Dermis microvascular lymphatic vessel endothelial cell (primary cell): ENCODE measurements at places on chromosomes 7 and 10.

DNA sequence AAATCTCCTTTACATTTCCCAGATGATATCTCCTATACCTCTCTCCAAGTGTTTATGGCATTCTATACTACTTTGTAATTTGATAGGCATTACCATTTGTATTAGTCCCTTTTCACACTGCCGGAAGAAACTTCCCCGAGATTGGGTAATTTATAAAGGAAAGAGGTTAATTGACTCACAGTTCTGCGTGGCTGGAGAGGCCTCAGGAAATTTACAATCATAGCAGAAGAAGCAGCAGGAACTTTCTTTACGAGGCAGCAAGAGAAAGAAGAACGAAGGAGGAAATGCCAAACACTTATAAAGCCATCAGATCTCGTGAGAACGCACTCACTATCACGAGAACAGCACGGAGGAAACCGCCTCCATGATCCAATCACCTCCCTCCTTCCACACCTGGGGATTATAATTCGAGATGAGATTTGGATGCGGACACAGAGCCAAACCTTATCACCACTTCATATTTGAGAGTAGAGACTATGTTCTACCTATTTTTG lies 1194.6 kb downstream of the SORCS1 start:
- no peak for DNase-seq

DNA sequence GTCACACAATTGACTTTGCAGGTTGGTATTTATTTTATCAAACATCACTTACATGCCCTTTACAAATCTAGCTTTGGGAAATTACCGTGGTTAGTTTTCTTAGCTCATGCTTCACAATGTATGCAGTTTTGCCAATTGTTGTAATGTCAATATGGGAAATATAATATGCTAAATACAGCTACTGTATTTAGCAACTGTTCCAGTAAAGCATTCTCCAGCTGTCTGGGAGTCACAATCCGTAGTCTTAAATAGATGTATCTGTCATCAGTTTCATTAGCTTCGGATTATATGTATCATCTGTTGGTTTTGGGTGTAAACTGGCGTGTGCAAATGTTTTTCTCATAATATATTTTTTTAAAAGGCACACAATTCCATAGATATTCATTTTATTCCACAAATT lies 19.4 kb upstream of the AHR start:
- DNase-seq: no peak

DNA sequence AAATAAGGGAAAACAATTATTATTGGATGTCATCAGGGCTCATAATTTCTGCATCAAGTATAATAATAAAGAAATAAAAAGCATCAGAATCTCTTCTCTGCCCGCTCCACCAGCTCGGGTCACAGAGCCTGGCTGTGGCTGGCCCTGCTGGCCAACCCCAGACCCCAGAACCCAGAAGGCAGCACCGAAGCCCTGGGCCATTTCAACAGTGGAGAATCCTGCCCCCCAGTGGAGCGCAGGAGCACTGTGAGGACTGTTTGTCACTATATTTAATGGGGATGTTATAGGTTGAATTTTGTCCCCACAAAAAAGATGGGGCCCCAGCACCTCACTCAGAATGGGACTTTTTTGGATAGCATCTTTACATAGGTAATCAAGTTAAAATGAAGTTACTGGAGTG lies 27.3 kb downstream of the DENND11 start:
- no peak for DNase-seq

GRCh38 chr10:52312942-52313255 lies 1.2 kb upstream of the DKK1 start:
- no peak for DNase-seq

DNA sequence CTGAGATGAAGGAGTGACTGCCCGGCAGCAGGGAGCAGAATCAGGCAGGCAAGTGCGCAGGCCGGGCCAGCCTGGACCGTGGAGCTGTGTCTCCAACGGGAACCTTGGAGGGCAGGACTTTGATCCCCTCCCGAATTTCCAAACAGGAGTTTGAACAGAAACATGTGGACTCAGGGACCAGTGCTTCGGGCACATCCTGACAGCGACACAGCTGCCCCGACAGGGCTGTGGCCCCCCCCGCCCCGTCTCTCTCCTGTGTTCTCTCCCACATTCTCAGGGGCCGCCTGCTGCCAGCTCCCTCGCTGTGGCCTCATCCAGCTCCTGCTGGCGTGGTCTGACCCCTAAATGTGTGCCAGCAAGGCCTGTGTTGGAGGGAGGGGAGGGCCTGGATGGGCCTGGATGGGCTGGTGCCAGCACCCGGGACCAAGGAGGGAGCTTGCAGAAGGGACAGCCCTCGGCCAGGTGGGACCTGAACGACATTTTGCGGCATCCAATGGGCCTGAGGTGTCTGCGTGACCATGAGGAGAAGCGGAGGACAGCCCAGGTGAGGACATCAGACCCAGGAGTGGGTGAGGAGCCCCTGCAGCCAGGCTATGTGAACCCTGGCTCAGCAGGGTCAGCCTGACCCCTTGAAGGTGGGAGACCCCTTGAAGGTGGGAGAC lies 222.9 kb downstream of the DNAJB6 start:
- no peak for DNase-seq

DNA sequence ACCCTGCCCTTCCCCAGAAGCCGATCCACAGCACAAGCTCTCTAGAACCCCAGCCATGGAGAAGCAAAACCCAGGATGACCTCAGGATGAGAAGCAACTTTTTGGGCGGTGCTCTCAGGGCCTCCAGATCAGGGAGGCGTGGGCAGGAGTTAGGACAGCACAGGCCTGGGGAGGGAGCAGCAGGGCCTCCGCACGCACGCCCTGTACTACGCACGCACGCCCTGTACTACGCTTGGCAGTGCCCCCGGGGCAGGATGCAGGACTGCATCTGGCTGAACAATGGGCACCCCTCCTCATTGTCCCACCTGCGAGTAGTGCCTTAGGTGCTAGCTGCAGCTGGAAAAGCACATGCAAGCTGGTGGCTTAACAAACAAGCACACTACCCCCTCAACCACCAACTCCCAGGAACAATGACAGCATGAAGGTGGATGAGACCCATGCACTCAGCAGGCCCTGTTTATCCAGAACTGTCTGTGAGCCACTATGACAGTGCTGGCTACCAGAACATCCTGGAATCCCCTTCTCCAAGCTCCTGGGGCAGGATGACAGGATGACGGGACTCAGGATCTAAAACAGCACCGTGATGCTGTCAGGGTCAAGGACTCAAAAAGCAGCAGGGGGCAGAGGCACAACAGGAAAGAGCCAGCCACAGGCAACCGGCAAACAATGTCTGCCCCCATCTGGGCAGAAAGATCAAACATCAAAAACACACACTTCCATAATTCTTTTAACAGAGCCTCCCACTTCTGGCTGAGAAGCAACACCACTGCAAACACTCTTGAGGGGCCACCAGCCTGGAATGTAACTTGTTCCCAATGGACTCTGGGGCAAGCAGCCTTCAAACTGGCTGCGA lies 11.8 kb downstream of the PODXL start:
- peak; percentile 90 for DNase-seq

DNA sequence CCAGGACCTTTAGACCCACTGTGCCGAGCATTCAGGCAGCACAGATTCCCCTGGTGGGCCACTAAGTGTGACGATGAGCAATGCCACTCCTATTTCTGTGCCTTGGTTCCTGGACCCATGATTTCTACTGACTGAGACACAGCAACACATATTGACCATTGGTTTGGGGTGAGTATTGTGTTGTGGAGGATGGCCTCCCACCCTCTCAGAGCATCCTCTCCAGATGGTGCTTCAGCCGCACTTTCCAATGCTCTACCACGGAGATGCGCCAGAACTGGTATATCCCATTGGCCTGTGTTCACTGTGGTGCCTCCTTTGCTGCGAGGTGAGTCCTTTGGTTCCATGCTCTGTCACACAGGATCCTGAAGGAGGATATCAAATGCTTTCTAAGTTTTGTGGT lies 10.1 kb upstream of the GDF10 start:
- DNase-seq: no peak

- no peak for DNase-seq
Observed at GRCh38 chr7:129009437-129009836, 45.5 kb downstream of the TNPO3 start.

DNA sequence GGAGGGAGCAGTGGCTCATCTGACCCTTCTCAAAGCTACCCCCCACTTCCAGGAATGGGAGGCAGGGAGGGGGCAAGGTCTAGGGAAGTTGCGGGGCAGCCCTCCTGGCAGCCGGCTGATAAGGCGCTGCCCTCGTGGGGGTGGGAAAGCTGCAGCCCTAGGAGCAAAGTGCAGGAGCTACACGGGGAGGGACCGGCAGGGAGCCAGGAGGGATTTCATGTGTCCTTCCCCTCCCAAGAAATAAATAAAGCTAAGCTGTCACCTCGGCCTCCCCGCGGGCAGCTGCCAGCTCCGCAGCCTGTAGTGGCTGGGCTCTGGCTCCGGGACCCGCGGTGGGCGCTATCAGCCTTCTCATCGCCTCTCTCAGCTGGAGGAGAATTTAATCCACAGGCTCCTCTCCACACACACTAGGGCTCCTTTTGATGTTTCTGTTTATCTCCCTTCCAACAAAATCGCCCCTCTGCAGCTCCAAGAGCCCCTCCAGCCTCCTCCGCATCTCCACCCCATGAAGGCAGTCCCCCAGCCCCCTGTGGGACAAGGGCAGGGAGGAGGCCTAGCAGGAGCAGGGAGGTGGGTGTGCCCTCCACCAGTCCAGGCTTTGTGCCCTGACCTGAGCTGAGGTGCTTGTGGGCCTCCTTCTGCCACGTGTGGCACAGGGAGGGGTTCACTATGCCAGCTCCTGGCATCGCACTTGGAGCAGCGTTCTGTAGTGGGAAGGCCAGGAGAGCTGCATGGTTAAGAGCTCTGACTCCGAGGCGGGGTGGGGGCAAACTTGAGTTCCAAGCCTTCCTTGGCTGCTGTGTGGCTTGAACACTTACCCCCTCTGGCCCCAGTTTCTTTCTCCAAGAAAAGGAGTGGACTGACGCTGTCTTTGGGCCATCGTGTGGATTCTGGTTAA lies 80.5 kb downstream of the C10orf105 start:
- no peak for DNase-seq

- DNase-seq: no peak
Observed at GRCh38 chr10:127146661-127147060, 49.7 kb downstream of the INSYN2A start.

DNA sequence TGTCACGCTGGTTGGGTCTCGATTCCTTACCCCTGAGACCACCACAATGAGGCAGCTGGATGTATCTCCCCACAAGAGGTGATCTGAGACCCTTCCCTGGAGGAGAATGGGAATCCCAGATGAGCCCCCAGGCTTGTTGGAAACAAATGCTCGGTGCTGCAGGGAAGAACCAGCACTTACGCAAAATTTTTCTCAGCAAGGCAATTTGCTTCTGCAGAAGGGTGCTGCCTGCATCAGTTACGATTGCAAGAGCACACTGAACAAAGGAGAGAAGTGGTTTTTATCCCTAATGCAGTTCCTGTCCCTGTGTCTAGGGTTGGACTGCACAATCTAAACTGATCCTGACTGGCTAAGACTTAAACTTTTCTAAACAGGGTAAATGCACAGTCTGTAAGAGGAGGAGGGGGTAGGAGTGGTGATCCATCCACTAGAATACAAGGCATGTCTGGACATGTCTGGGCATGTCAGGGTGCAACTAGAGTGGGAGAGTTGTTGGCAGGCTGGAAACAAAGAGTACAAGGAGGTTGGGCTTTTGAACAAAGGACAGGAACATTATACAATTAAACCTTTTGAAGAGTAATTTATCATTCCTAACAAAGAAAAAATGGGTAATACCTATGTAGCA lies 114.9 kb upstream of the FAM3C start:
- no peak for DNase-seq

GRCh38 chr7:84744385-84744784 lies 442.5 kb downstream of the SEMA3D start:
- no peak for DNase-seq

DNA sequence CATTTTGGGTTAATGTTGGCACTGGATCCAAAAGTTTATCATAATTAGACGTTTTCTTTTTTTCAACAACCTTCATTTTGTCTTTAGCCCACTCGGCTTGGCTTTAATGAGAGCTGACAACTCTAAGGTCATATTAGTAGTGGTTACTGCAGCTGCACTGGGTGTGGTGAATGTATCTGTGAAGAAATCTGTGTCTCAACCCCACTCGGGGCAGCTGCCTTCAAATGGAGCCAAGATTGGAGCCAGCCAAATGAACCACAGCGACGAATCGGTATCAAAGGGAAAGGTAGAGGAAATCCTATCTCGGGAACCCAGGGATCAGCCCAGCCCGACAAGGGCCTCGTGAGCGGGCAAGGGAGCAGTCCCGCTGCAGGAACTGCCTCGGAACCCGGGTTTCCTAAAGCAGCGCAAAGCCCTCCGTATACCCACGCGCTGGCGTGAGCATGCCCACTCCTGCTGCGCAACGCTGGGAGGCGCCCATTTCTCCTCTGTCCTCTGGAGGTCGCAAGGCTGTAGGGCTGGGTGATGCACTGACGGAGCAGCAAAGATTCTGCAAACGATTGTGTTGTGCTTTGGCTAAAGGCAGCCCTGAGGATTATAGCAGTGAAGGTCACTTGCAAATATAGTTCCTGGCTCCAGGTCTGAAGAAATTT lies 98.7 kb upstream of the MBL2 start:
- DNase-seq: no peak

GRCh38 chr10:64733980-64734379 lies 1212.8 kb downstream of the REEP3 start:
- DNase-seq: peak; percentile 0

GRCh38 chr7:104089612-104090011 lies 100.2 kb upstream of the RELN start:
- peak; percentile 90 for DNase-seq

GRCh38 chr7:66169616-66170015 lies 35.5 kb upstream of the TPST1 start:
- no peak for DNase-seq

- no peak for DNase-seq
Observed at GRCh38 chr7:36309716-36310115, 79.9 kb upstream of the ANLN start.

DNA sequence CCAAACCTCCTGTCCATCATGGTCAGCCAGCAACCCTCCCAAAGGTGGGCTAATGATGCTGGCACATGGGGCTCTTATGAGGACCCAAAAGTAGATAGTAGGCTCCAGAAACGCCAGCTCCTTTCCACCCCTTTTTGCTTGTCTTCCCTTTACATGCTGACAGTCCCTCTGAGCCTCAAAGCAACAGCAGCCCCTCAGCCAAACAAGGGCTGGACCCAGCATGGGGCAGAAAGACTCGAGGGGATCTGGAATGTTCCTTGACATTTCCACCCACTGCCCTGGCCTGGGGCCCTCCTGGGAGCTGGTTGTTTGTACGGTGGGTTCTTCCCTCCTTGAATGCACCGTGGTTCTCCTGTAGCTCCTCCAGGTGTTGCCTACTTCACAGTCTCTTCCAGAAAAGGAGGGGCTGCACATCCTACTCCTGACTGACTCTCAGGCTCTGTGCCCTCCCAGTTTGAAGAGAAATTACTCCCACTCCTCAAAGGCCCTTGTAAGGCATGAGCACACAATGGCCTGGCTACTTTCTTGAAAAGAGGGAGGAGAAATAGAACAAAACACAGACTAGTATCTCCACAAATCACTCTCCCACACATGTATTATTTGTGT lies 21.5 kb upstream of the NUDCD3 start:
- no peak for DNase-seq

DNA sequence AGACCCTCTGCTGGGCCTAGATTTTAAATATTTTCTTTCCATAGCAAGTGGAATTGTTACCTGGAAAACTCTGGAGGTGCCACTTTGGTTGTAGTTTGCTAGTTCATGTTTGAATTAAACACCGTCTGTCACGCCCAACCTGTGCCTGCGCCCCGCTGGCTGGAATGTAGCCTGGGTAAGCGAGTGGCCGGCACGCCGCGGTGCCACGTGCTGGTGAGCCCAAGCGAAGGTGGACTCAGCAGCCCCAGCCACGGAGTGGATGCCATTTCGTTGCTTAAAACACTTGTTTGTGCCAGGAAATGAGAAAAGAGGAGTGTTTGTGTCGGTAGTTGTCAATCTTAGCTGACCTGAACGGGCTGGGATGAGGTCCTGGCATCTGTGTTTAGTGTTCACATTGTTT lies 2.7 kb downstream of the GET4 start:
- DNase-seq: no peak
